ENCODE measurements at places on chromosomes 6 and 20. TPM values are rescaled to one million over a fixed set of nuclear protein-coding genes. Genes with fewer than 3 reads are reported as not detected.

Gene PCSK2
- not detected for total RNA-seq

Gene NOX3
- total RNA-seq, result not detected

Gene BPI
- not detected for total RNA-seq

Gene E2F1
- 4.3 TPM for total RNA-seq

Gene CTCFL
- total RNA-seq, result not detected

Gene EEF1A2
- 456 TPM for total RNA-seq

Gene KHDC1
- 2.8 TPM for total RNA-seq

Gene DUSP22
- 29.0 TPM for total RNA-seq

Gene EPHA7
- total RNA-seq, result 8.7 TPM

Gene IFNGR1
- total RNA-seq, result 45.4 TPM

Gene GTF2H4
- total RNA-seq, result 5.5 TPM

Gene MICB
- total RNA-seq, result 2.1 TPM

Gene CCR6
- not detected for total RNA-seq

Gene THBS2
- total RNA-seq, result 22.6 TPM

Gene MBOAT1
- total RNA-seq, result 0.16 TPM

Gene CCN5
- 0.16 TPM for total RNA-seq

Gene LY6G5C
- total RNA-seq, result 2.7 TPM

Gene DEFB124
- total RNA-seq, result not detected

Gene DOK5
- total RNA-seq, result 0.96 TPM

Gene DPPA5
- not detected for total RNA-seq

Gene SNX21
- 131 TPM for total RNA-seq

Gene SLPI
- not detected for total RNA-seq

Gene FOXO3
- total RNA-seq, result 49.2 TPM

Gene WFDC12
- not detected for total RNA-seq

Gene FUT9
- not detected for total RNA-seq

Gene MACROD2
- total RNA-seq, result 5.3 TPM

Gene VTA1
- 92.5 TPM for total RNA-seq

Gene GMPR
- 37.5 TPM for total RNA-seq

Gene C6orf163
- 0.10 TPM for total RNA-seq

Gene TGM2
- total RNA-seq, result 2.6 TPM

Gene SLC35B3
- 12.0 TPM for total RNA-seq

Gene SCP2D1
- total RNA-seq, result not detected

Gene SNX3
- 181 TPM for total RNA-seq

Gene DDRGK1
- 55.0 TPM for total RNA-seq

Gene OTOR
- total RNA-seq, result not detected

Gene COX4I2
- total RNA-seq, result not detected

Gene AGPAT1
- total RNA-seq, result 79.2 TPM

Gene FAM83C
- not detected for total RNA-seq

Gene LY6G6F
- total RNA-seq, result not detected

Gene MSH5
- 8.4 TPM for total RNA-seq
